ENCODE measurements at places on chromosomes 2 and 18.

DNA sequence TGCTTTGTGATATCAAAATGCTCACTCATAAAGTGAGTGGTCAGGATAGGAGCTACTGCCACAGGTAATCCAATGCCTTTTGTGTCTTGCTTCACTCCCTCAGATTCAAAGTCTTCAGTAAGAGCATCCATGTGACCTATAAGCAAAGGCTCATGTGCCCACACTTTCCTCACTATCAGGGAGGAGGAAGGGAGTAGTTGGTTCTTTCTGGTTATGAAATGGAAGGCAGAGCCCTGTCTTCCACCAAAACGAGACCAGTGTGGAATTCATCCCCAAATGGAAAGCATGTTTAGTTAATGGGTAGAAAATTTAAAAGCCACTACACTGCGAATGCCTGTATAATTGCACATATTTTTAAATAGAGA lies 25.8 kb downstream of the IL1F10 start:
- DNase-seq = no peak

DNA sequence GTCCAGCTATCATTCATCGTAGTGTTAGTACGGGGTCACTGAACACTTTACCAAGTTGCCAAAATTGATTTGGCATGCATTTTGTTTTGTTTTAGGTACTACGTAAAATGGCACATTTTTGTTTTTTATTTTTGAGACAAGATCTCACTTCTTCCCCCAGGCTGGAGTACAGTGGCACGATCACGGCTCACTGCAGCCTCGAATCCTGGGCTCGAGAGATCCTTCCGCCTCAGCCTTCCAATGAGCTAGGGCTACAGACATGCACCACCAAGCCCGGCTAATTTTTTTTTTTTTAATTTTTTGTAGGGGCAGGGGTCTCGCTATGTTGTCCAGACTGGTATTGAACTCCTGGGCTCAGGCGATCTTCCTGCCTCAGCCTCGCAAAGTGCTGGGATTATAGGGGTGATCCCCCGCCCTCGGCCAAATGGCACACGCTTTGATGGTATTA lies 786 bp downstream of the TAF1B start:
- DNase-seq = no peak

DNA sequence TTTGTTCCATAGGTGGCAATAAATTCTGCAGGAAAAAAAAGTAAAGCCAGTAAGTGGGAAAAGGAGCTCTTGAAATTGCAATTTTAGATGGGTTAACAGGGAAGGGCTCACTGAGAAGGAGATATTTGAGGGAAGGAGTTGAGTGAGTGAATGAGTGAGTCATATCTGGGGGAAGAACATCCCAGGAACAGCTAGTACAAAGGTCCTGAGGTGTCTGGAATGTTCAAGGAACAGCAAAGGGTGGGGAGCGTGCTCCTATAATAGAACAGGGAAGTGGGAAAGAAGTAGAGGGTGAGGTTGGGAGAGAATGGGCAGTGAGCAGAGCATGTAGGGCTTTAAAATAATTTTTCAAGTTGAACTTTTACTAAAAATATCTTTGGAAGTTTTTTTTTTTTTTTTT lies 68.0 kb upstream of the PSME4 start:
- no peak for DNase-seq

DNA sequence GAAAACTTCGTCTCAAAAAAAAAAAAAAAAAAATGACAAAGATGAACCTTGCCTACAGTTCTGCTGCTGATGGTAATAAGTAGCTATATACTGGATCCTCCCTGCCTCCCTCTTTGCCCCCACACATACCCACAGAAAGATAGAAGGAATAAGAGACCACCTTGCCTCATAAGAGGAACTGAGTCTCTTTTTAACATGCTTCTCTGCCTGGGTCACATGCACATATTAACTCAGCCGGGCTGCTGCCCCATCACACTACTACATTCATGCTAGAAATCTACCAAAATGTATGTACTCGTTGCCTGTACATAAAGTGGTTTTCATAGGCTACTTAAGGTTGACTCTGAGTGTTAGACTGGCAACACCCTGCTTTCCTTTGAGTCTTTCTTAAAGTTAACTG lies 78.9 kb upstream of the B3GNT2 start:
- no peak for DNase-seq

DNA sequence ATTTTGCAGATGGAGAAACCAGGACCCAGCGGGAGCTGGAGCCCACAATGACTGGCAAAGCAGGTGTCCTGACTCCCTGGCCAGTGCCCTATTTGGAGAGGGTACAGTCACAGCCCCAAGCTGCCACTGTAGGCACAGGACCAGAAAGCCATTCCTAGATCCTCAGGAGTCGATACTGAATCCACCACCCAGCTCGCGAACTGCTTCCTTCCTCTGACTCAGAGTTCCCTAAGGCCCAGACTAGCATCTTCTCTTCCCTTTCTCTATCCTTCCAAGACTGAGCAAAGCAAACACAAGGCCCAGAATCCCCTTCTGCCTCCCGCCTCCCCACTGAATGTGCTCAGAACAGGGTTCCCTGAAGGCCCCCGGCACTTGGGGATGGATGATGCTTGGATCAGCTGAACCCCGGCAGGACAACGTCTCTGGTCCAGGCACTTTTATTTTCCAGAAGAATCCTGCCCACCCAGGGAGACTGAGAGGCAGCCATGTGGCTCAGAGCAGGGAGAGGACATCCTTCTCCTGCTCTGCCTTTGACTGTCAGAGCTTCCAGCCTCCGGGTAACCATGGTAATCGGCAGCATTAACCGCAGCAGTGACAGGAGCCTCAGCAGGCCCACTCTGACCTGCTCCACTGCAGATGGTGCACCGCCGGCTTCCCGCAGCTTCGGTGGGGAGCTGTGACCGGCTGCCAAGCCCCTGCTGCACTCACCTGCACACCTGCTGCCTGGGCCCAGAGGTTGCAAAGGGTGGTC lies 34.8 kb upstream of the KLHL29 start:
- DNase-seq = no peak

- DNase-seq = no peak
These were observed 659.3 kb downstream of the ERBB4 start for GRCh38 chr2:211879323-211879722.

DNA sequence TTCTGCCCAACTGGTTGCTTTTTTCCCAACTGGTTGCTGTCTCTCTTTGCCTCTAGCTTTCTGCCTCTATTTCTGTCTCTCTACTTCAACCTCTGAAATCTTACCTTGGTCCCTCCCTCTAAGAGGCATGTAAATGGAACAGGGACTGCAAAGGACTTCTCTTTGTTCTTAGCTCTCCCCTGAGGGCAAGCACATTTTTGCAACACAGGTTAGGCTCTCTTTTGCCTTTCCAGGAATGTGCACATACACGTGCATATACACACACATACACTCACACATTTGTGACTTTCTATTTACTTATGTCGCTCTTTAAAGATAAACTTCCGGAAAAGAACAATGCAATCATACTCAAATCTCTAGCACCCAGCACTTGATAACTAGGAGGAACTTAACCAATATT lies 262.6 kb upstream of the DDX18 start:
- DNase-seq = no peak

DNA sequence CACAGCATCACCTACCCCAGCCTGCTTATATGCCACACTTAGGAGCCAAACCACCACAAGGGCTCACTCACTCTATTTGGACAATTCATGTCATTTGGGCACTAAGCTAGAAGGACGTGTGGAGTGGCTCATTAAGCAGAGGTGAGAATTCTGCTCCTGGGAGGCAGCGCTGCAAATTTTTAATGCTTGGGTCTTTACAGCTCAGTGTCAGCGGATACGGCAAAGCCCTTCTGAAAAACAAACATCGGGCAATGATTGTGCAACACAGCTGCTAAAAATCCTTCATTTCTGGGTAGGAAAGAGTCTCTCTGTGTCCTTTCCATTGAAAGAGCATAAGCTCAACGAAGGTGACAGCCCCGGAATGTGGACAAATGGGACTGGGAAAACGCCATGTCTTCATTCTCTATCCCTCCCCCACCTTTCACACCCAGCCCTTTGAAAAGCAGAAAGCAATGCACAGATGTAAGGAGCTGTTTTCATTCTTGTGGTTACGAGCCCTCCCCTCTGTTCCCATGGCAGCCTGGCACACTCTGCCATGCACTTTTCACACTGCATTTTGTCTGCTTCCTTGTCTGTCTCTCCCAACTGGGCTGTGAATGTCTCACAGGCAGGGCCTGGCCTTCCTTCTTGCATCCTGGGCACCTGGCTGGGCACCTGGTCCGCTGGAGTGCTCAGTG lies 16.0 kb downstream of the TMEM177 start:
- peak; percentile 72 for DNase-seq

DNA sequence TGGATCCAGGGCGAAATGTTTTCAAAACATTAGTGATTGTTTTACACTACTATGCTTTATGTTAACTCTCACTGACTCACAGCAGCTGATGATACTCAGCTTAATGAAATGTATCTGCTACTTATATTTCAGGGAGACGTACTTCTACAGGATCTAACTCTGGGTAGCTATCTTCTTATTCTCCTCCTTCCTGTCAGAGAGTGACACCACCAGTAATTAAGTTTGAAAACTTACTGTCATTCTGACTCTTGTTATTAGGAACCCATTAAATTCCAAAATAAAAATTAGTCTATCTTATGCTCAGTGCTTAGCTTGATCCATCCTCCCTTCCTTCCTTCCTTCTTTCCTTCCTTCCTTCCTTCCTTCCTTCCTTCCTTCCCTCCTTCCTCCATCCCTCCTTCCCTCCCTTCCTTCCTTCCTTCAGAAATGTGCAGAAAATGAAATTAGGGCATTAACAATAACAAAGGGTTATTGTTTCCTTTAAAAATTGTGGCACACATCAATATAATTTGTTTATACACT lies 441.1 kb downstream of the MEIS1 start:
- no peak for DNase-seq

DNA sequence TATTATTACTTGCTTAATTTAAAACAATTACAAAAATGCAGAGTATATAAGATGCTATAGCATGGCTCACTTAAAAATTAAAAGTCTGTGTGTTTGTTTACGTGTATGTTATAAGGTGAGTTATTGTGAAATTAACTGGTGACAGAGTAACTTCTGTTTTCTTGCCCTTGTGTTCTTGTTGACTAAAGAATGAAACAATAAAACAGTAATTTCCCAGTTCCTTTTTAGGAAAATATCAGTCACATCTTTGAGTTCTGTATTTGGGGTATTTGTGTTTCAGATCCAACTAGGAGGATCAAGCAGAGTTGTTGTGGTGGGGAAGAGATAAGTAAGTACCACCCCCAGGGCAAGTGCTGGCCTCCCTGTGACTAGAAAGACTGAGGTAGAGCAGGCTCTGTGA lies 143.6 kb downstream of the CCDC148 start:
- no peak for DNase-seq
